ENCODE measurements at places on chromosomes 1 and 21.

DNA sequence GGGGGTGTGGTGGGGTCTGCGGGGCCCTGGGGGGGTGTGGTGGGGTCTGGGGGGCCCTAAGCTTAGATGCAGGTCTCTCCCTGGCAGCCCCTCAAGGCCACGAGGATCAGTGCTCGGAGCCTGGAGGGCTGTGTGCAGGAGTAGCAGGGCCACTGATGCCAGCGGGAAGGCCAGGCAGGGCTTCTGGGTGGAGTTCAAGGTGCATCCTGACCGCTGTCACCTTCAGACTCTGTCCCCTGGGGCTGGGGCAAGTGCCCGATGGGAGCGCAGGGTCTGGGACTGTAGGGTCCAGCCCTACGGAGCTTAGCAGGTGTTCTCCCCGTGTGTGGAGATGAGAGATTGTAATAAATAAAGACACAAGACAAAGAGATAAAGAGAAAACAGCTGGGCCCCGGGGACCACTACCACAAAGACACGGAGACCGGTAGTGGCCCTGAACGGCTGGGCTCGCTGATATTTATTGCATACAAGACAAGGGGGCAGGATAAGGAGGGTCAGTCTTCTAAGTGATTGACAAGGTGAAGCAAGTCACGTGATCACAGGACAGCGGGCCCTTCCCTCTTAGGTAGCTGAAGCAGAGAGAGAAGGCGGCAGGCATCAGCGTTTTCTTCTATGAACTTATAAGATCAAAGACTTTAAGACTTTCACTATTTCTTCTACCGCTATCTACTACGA lies 8.7 kb downstream of the RNF223 start:
- no peak for DNase-seq

- no peak for DNase-seq
Measured at GRCh38 chr1:50667272-50667671, 244.0 kb upstream of the DMRTA2 start.

DNA sequence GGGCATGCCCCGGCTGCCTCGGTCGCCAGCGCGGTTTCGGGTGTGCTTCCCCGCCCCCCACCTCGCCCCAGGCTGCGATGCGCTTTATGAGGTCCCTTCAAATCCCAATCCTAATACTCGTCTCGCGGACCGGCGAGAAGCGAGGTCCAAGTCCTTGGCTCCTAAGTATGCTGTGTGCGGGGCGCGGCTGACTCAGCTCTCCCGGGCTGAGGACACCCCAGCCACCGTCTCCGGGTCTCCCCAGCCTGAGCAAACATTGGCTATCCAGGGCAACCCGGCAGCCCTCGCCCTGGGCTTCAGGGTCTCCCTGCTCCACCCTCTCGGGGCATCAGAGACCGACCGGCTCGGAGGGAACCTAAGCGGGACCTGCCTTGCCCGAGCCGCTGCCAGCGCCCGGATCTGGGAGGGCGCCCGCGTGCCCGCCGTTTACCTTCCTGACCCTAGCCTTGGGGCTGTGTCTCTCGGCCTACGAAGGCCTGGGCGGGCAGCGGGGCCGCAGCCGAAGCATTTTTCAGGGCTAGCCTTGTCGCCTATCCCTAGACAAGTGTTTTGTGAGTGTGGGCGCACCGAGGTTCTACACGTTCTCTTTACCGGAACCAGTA lies 1.2 kb downstream of the ITPKB start:
- no peak for DNase-seq

DNA sequence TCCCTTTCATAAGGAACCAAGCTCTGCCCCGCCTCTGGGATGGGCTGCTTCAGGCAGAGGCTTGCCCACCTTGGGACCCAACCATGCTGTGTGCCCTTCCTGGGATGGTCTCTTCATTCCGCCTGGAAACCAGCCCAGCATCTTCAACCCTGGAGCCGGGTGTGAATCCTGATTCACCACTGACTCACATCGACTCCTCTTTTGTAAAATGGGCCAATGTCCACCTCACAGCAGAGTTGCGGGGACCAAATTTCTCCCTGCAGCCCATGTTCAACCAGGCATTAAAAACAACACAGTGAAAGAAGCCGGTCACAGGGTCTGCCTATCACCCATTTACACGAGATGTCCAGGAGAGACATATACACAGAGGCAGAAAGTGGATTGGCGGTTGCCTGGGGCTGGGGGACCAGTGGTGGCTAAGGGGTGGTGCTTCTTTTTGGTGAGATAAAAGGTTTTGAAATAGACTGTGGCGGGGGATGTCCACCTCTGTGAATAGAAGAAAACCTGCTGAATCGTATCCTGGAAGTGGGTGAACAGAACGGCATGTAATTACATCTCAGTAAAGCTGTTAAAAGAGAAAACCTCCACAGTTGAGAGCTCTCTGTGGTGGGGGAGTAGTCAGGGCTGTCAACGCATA lies 6.9 kb upstream of the GPR153 start:
- DNase-seq = no peak

GRCh38 chr21:40850071-40850470 lies 3.1 kb upstream of the DSCAM start:
- no peak for DNase-seq

Data from SK-MEL-5 (cell line).